NCI-H226 (cell line): ENCODE measurements at places on chromosomes 3 and 15.
A peak's percentile ranks its signal among the peaks of the same experiment; 100 is the strongest.

DNA sequence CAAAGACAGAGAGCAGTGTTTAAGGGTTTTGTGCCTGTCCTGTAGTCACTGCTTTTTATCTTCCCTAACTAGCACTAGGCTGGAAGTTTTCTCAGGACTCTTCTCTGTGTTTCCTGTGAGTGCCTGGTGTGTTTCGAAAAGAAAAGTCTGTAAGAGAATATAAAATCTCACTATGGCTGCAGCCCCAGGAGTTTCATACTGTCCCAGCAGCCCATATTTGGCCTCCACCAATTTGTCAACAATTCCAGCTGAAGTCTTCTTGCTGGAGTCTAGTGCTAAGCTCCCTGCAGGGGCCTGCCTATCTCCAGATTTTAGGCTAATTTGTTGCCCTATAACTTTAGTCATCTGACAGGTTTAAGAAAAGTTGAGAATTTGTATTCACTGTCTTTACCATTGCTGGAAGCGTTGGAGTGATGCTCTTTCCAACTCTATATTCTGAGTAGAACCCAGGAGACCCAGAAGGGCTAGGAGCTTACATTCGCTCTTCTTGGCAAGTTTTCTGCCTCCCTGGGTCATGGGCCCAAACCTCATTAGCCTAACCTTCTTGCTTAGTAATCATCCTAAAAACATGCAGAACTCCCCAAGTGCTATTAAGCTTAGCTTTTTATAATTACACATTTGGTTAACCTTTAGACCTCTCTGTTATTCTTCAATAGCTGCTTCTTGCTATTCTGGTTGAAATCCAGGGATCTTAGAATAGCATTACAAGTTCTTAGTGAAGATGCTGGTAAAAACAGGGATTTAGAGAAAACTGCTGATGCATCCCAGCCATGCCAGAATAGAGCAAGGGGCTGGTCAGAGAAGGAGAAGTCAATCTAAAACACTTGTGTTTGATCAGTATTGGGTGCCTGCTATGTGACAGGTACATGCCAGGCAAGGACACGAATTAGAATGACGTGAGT, 283.1 kb downstream of the NEK10 start:
- no peak for DNase-seq

DNA sequence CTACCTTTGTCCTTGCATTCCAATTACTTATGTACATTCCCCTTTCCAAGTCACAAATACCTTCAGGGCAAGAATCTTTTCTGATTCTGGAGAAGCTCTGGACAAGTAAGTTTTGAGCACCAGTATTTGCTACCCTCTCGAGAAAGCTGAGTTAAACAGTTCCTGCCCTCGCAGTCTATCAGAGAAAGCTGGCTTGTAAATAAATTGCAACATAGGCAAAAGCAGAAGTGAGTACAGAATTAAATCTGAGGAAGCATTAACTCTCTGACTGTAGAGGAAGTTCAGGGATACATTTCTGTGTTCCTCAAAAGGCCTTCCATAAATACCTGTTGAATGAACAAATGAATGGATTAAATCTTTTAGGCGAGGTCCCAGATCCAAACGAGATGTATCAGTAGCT, 1.2 kb downstream of the OSBPL11 start:
- no peak for DNase-seq

DNA sequence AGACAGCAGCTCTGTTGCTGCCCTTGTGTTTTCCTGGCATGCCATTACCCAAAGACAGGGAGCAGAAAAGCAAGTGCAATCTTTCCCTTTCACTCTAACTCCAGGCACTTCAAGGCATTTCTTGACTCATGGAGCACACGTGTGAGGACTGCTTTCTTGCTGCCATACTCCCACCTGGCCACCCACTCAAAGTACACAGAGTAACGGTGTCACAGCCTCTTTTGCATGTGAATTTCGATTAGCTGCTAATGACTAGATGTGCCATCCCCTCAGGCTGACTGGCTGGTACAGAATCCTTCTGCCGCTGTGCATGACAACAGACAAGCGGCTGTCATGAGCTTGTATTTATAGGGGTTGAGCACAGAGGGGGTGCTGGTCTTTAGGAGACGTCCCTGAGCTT, 380.6 kb downstream of the CTNNB1 start:
- DNase-seq, result no peak

- no peak for DNase-seq
These were observed 53.5 kb upstream of the LEKR1 start for GRCh38 chr3:156772588-156773206.

DNA sequence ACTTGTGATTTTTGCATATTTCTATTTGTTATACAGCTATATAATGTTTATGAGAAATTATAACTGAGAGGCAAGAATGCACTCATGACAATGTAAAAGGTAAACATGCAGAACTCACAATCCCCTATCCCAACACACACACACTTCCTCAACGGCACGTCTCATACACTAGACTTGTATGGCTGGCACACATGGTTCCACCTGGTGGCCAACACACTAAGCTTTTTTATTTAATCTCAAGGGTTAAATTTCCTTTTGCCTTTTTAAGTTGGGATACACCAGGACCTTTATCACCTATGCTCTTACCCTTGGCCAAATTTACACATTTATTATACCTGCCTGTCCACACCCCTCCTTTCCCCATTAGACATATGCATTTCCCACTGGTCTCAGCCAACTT, 88.6 kb upstream of the PSMD6 start:
- DNase-seq, result no peak

DNA sequence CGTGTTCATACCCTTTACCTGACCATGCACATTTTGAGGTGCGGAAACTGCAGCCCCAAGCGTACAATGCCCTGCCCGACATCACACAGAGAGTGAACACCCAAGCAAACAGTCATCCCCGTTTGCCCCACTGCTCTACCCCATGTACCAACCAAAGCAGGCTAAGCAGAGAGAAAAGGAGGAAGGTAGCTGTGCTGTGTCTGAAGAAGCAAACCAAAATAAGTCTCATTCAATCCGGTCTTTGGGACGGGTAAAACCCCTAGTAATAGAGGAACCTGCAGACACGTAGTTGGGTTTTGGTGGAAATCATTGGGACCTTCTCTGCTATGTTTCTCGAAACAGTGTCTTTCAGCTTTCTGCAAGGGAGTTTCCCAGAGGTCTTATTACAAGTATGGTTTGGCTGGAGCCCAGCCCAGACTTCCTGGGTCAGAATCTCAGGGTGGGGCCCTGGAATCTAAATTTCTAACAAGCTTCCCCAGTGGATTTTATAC, 164.6 kb upstream of the HES1 start:
- DNase-seq, result peak; percentile 75

DNA sequence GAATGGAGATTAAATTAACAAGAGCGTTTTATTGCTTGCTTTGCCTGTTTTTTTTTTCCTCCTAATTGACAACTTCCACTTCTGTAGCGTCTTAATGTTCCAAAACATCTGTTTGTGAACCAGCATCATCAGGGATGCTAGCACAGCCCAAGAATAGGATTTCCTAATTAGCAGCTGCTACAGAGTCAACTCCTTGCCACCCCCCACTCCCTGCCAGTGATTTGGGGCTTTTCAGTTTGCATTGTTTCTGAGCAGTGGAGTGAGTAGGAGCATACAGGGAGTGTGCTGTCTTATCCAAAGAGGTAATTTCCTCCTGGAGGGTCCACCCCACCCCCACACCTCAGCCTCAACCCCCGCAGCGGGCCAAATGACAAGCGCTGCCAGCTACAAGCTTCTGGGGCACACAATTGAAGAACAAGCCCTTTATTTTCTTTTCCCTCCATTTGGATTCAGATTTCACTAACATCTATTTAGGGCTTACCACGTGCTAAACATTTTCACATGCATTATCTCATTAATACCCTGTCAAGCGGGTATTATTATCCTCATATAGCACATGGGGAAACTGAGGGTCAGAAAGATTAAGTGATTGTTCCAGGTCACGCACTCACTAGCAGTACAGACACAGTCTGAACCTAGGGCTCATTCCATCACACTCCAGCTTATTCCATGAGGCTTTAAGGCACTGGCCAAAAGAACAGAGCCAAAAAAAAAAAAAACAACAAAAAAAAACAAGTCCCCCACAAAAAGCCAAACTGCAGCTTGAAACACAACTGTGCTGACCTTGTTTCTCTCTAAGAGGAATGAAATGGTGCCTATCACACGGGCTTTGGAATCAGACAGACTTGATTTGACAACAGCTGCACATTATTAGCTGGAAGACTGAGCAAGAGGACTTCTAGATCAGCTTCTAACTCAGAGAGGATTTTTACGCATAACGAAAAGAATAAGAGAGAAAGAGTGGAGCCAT, 16.4 kb downstream of the HEG1 start:
- DNase-seq, result no peak

DNA sequence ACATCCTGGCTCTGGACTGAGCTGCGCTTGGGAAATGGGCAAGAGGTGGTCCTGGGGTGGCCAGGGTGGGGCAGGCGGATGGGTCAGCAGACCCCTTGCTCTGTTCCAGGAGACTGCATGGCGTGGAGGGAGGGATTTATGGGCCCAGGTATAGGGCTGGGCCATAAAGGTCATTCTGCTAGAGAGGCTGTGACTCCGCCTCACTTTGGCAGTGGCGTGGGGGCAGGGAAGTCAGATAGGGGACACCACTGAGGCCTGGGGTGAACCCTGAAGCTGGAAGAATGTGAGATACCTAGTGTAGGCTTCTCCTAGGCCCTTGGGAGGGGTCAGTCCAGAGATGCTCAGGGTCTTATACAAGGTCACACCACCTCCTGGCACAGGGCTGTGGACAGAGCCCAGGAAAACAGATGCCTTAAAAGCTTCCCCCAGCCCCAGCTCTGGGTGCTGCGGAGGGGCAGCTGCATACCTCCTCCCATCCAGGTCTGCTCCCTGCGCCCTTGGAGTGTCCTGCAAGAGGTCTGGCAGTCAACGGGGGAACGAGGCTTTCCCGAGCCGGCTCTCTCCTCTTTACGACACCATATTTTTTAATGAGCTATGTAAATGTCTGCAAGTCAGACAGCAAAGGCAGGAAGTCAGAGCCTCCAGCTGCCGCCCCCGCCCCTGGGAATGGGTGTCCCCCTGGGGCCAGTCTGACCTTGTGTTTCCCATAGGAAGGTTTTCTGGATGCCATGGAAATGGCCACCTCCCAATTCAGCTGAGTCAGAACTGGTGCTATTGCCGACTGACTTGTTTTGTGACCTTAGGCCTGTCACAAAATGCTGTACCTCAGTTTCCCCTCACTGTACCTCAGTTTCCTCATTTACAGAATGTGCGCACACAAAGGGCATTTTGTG, 26.3 kb downstream of the LINGO1 start:
- DNase-seq, result no peak

DNA sequence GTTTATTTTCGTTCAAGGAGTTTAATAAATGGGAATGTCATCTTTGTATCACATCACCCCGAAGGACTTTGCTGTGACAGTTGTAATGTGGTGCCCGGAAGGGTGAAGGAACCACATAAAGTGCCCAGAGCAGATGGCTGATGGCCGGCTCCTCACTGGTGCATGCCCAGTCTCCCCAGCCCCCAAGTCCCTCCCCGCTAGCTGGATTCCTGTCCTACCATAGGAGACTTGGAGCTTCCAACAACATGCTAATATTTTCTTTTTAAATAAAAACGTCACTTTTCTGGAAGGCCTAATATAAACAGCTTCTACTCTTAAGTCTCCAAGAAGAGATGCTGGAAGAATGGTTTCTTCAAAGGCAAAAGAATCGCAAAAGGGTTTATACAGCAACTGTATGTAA, 273.9 kb upstream of the LRTM1 start:
- DNase-seq, result no peak

GRCh38 chr3:46895204-46895660, 17.7 kb downstream of the PTH1R start:
- peak; percentile 48 for DNase-seq

- no peak for DNase-seq
These were observed 19.1 kb upstream of the SEC13 start for GRCh38 chr3:10340046-10340445.

DNA sequence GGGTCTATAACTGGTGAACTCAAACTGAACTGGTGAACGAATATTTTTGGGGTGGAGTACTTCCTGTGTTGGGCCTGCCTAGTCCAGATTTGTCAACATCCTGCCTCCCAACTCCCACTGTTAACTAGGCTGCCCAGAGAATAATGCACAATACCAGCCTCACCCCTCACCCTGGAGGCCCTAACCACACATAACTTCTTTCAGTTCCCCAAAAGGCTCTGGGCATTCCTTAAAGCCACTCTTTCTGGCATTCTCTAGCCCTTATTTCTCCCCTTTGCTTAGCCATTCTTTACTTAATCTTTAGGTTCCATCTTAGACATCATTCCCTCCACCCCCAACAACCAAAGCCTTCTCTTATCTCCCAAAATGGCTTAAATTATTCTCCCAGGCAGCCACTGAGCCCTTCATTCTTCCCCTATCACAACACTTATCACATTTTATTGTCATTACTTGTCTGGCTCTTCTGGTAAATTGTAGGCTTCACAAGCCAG, 9.1 kb upstream of the SEC11A start:
- peak; percentile 91 for DNase-seq

- DNase-seq, result no peak
These were observed 3.2 kb downstream of the MAP2K1 start for GRCh38 chr15:66389859-66390381.

- no peak for DNase-seq
These were observed 385.4 kb downstream of the MFSD1 start for GRCh38 chr3:159187232-159187631.

GRCh38 chr3:138408751-138409570, 25.5 kb upstream of the ESYT3 start:
- no peak for DNase-seq

GRCh38 chr15:59838900-59839299, 149.8 kb upstream of the BNIP2 start:
- no peak for DNase-seq

GRCh38 chr15:95292785-95293450, 1037.6 kb upstream of the NR2F2 start:
- DNase-seq, result no peak

- no peak for DNase-seq
These were observed 172.2 kb downstream of the RPLP1 start for GRCh38 chr15:69624816-69625215.

DNA sequence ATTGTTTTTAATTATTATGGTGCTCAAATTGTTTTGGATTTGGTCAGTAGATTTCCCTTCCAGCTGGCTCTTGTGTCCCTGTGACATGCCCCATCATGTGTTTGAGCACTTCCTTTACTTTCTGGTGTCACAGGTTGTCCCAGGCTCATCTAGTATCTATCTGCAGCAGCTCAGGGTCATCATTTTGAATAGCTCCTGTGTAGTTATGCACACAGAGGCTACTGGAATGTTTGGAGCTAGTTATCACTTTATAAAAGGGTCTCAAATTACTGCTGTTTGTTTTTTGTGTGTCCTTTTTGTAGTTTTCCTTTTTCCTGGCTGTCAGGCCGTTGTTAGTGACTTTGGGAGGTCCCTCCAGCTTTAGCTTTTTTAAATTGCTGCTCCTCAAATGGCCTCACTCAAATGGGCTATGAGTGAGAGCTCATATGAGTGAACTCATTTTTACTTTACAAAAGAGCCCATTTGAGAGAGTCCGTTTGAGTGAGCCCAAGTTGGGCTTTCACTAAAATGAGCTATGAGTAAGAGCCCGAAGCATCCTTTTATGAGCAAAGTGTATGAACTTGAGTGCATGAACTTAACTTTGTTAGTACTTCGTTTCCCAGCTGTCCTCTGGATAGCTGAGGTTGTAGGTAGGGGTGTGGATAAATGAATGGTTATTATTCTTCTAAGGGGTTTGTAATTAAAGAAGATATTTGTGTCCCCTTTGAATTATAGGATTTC, 43.8 kb downstream of the SQOR start:
- no peak for DNase-seq
